Kidney glomerular epithelial cell (primary cell): ENCODE measurements at places on chromosomes 7 and 10.

GRCh38 chr10:15791816-15792524 is 68.3 kb downstream of the MINDY3 start:
- no peak for DNase-seq

DNA sequence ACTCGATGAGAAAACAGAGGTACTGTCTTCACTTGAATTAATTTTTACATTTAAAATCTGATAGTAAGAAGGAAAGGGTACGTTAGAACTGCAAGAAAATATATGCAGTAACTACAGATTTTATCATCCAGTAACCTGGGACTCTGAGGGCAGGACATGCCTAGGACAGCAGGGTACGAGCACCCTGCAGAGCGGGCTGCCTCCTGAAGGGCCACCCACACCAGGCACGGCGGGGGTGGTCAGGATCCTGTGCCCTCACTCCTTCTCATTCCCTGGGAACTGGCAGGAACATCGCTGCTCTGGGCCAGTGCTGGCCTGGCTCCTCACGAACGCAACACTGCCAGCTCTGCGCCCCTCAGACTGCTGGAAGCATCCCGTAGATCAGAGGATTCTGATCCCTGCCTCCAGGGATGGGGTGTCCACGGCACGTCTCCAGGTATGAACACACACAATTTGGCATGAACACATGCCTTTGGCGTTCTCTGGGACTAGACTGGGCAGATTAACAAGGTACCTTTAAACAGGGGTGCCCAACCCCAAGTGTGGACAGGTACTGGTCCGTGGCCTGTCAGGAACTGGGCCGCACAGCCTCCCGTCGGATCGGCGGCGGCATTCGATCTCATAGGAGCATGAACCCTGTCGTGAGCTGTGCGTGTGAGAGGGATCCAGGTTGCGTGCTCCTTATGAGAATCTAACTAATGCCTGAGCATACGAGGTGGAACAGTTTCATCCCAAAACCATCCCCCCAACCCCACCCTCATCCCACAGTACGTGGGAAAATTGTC is 99.3 kb upstream of the FAM20C start:
- no peak for DNase-seq

GRCh38 chr10:114232561-114233176 is 6.4 kb upstream of the VWA2 start:
- DNase-seq, result no peak

GRCh38 chr7:103727982-103728610 is 261.4 kb downstream of the RELN start:
- DNase-seq, result no peak

DNA sequence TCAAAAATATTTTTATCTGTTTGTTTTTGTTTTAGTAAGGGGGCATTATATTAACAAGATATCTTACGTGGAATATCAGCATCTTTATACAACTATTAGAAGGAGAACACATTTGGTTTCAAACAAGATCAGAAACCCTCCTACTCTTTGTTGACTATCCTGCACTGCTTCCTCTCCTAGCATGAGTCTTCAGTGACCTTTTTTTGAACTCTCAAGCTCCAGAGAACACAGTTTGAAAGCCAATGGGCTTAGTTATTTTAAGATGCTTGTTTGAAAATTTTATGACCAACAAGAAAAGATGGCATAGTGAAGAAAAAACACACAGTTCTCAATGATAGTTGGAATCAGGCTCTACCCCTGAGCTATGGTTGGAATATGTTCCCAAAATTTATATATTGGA is 37.2 kb upstream of the RTKN2 start:
- DNase-seq, result peak; percentile 5

- DNase-seq, result no peak
These were observed 23.4 kb upstream of the MGAM2 start for GRCh38 chr7:142088022-142088714.

DNA sequence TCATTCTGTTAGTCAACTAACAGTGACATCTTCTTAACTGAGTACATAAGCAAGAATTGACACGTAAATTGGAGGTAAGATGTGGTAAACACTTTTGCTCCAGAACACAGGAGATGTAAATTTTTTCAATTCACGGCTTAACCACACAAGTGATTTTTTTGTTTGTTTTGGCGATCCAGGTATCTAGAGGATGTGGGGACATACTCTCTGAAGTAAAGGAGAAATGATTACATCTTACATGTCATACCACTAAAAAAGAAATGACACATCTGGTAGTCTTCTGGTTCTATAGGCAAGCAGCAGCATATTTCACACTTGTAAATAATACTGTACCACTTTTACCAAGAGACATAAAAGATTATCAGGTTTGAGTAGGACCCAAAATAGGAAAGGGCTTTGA is 200.3 kb upstream of the ZWINT start:
- DNase-seq, result no peak

DNA sequence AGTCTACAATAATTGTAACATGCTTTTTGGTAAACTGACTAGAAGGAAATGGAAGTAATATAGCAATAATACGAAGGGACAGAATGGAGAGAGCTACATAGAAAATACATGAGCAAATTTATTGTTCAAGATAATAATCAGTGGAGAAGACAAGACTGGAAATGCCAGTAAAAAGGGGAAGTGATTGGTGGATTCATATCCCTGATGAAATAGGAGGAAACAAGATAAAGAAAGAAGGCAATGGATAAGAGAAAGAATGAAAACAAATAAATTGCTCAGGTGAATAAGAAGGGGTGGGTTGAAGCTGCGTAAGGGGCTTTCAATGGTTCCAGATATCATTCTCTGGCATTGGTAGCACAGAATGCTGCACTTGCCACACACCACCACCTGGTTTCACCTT is 135.9 kb downstream of the LRRN3 start:
- no peak for DNase-seq

GRCh38 chr7:69825113-69825972 is 227.1 kb downstream of the AUTS2 start:
- no peak for DNase-seq

- DNase-seq, result no peak
These were observed 2.5 kb upstream of the P4HA1 start for GRCh38 chr10:73099141-73099540.

DNA sequence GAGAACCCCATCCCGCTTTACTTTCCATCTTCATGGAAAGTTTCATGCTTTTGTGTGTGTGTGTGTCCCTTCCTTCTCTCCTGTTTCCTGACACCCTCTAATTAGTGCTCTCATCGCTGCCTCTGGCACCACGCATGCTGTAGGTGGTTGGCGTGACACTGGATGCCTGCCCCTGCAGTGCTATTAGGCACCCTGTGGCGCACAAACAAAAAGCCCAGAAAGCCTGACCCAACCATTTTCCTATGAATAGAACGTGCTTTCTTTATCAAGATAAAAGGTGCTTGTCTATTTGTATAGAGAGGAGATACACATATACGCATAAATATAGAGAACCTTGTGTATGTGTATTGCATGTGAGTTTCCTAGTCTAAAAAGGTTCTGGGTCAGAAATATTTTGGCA is 120.8 kb upstream of the CDCA7L start:
- DNase-seq, result no peak

- peak; percentile 49 for DNase-seq
These were observed 7.7 kb downstream of the CASP2 start for GRCh38 chr7:143295870-143296269.

DNA sequence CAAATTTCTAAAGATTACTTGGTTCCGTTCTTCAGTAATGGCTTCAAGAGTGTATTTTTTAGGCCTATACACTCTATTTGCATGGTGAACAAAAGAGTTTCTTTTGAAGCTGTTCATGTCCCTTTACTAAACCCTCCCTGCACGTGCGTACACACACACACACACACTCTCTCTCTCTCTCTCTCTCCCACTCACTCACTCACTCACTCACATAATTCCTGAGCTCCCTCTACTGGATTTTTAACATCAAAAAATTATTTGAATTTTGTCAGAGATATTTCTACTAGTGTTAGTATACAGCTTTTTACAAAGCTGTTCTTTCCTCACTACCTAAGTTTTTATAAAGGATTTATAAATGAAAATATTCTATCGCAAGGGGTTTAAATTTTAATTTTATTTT is 85.9 kb downstream of the UBE3C start:
- DNase-seq, result peak; percentile 10

- DNase-seq, result no peak
These were observed 15.9 kb downstream of the CAMK2B start for GRCh38 chr7:44309271-44310091.

- DNase-seq, result peak; percentile 65
These were observed 67.2 kb downstream of the COBL start for GRCh38 chr7:51249187-51249945.

- DNase-seq, result peak; percentile 58
These were observed 22.9 kb upstream of the AQP1 start for GRCh38 chr7:30888747-30889146.

DNA sequence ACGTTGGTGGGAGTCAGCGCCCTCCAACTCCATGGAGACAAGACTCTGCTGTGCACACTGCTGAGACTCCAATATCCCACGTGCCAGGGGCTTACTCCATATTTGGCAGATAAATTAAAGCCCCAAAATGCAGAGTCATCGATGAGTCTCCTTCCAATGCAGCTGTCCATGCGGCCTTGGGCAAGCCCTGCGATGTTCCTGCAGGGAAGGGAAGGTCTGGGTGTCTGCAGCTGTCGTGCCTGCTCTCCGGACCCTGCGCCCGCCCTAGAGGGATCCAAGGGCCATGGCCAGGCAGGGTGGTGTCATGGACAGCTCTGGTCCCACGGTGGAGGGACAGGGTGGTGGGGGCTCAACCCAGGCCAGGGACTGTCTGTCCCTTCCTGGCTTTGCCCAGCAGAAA is 185.2 kb downstream of the PTPRN2 start:
- DNase-seq, result no peak

DNA sequence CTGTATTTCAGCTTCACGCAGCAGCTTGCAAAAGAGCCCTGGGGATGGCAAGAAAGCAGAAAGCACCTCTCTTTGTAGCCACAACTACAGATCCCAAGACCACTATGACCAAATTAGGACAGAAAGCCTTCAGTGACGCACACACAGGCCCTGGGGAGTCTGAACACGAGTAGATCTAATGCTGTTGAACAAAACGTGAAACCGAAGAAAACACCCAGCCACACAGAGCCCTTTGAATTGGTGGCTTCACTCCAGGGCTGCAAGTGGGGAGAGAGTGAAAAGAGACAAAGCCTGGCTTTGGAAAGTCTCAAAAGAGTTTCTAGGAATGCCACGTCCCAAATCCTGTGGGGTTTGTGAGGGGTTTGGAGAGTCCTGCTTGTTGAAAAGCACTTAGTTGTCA is 28.4 kb downstream of the PLXNA4 start:
- no peak for DNase-seq

- no peak for DNase-seq
These were observed 11.6 kb upstream of the NFE2L3 start for GRCh38 chr7:26140380-26140779.

DNA sequence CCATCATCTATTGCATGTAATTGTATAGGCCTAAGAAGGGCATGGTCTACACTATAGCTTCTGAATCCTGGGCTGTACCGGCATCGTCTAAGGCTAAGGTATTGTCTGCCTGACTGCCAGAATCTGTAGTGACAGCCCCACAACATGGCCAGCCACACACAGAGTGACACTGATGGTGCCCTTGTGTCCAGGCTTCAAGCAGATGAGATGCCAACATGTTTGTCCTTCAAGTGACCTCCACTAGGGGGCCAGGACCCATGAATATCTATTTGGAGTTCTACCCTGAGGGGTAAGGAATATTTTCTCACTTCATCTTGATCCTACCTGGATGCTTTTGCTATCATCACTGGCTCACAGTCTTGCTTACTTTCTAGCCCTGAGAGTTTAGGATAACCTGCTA is 1.5 kb downstream of the CYP3A7 start:
- no peak for DNase-seq

GRCh38 chr10:35937546-35937945 is 295.4 kb upstream of the FZD8 start:
- no peak for DNase-seq
